ENCODE measurements at places on chromosomes 12 and 14. TPM values are rescaled to one million over a fixed set of nuclear protein-coding genes. Genes with fewer than 3 reads are reported as not detected.

Gene SDR9C7
- total RNA-seq: not detected

Gene ASCL1
- total RNA-seq: not detected

Gene KRT6C
- total RNA-seq: not detected

Gene STRAP
- 78.1 TPM for total RNA-seq

Gene EIF2S3B
- total RNA-seq: 0.83 TPM

Gene AHNAK2
- total RNA-seq: not detected

Gene HHIPL1
- total RNA-seq: not detected

Gene HNRNPA1
- 2,126 TPM for total RNA-seq

Gene MGP
- total RNA-seq: not detected

Gene PTHLH
- not detected for total RNA-seq

Gene PCK2
- total RNA-seq: 82.1 TPM

Gene ARHGEF40
- 1.4 TPM for total RNA-seq

Gene LGR5
- not detected for total RNA-seq

Gene CCDC198
- not detected for total RNA-seq

Gene HAL
- total RNA-seq: 0.66 TPM
